SJSA1 (cell line): ENCODE measurements at places on chromosomes 7 and 10. TPM values are rescaled to one million over a fixed set of nuclear protein-coding genes. Genes with fewer than 3 reads are reported as not detected.

- no peak for DNase-seq
These were observed 554 bp downstream of the FRA10AC1 start for GRCh38 chr10:93701866-93702209.

The MKI67 gene
- total RNA-seq = 26.7 and 50.4 TPM in 2 replicates

DNA sequence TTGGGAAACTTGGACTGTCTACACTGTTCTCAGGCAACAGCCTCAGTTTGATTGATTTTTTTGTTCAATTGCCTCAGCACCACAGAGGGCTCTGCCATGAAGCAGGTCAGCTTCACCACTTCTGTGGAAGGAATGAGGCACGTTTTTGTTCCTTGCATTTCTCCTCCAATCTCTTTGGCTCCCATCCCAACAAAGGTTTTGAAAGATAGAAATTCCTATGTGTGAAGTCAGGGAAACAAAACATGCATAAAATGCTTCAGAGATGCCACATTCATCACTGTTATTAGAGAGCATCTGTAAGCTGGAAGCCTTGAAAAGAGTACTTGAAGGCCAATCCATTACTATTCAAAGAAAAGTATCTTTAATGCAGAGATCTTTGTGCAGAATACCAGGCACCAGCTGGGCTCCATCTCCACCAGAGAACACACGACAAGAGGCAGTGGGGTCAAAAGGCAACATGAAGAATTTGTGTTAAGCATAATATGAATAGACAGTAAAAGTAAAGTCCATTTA is 249.1 kb upstream of the LYZL1 start:
- DNase-seq = peak; percentile 74

GRCh38 chr10:23834091-23834490 is 374.8 kb upstream of the KIAA1217 start:
- DNase-seq = no peak

DNA sequence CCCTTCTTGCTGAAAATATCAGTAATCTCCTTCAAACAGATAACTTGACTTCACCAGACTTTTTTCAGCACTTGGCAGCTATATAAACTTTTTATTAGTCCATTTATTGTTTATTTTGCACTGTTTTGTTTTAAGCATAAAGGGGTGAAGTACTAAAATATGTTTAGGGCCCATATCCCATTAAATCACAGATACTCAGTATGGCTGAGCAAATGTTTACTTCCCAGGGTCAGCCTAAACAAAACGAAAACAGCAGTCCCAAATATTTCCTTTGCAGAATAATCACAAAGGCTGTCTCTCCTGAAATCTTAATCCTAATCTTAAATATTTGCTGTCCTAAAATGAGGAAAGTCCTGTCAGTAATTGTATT is 649.6 kb downstream of the TNS3 start:
- DNase-seq = no peak

The DLD gene
- total RNA-seq = 113 and 119 TPM in 2 replicates
